ENCODE measurements at places on chromosomes 1 and 21.

GRCh38 chr1:177770096-177770495 is 199.8 kb downstream of the SEC16B start:
- DNase-seq, result no peak

- DNase-seq, result no peak
Measured at GRCh38 chr1:208156310-208156709, 87.9 kb downstream of the PLXNA2 start.

- DNase-seq, result no peak
Measured at GRCh38 chr1:29719253-29719652, 482.9 kb downstream of the PTPRU start.

GRCh38 chr1:157852476-157852875 is 10.9 kb upstream of the CD5L start:
- DNase-seq, result no peak

DNA sequence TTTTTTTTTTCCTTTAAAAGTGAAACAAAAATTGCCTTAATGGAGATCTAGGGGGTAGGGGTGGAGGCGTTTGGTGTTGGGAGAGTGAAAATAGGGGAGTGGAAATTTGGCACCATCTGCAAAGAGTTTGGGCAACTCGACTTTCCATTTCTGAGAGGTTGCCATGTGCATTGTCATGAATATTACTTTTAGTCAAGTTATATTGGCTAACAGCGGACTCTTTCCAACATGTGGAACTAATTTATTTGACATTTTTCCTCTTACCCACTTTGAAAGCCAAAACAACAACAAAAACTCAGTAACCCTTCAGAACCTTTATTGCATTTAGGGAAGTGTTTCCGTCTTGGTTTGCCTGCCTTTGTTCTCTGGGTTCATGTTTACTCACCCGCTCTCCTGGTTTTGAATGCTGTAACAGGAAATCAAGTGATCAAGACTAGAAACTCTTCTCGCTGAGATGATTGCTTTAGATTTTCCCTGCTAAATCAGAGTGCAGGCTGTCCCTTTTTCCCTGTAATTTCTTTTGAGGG is 70.4 kb downstream of the CACHD1 start:
- DNase-seq, result no peak

DNA sequence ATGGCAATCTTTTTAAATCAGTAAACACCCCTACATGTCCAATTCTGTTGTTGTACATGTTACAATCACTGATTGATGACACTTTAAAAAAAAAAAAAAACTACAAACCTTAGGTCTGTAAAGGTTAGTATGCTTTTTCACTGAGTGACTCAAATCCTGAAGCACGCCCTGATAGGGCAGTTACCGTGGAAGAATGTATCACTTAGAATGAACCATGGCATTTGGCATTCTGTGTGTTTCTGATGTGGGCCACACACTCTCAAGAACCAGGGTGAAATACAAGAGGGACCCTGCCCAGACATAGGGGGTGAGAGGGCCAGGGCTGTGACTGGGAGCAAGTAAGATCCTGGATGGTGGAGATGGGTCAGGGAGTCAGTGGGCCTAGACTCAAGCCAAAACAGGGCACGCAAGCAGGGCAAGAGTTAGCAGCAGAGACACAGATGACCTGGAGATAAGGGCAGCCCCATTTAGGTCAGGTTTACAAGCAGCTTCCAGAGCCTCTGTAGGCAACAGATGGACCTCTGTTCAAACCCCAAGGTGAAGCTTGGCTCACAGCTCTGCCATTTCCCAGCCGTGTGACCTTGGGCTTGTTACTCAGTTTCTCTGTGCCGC is 47.6 kb upstream of the DMRTB1 start:
- no peak for DNase-seq

- no peak for DNase-seq
Measured at GRCh38 chr1:111867868-111868440, 112.3 kb downstream of the DDX20 start.

DNA sequence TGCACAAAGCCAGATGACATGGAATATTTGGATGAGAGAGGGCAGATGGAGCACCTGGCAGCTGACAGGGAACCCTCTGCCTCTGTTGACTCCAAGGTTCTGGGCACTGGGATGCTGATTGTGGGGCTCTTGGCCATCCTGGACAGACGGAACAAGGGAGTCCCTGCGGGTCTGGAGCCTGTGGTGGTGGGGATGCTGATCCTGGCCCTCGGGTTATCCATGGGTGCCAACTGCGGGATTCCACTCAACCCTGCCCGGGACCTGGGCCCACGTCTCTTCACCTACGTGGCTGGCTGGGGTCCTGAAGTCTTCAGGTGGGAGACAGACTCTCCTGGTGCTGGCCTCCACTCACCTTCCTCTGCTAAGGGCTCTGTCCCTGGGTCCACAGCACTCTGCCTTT is 1.8 kb upstream of the ATP8B2 start:
- DNase-seq, result no peak

DNA sequence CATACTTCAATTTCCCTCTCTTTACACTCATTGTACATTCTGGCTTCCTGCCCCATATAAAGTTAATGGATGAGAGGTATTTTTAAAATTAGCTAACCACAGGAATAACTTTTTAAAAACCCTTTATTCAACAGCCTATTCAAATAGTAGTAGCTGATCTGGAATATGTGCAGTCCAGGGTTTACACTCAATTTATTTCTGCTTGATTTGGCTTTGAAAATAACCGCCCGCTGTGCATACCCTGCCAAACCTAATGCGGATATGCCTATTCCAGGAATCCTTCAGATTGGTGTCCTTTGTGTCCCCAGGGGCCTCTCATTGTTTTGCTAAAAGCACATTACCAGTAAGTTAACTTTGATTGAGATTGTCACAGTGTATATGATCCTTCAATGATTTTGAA is 1686.2 kb downstream of the PLA2G4A start:
- no peak for DNase-seq

DNA sequence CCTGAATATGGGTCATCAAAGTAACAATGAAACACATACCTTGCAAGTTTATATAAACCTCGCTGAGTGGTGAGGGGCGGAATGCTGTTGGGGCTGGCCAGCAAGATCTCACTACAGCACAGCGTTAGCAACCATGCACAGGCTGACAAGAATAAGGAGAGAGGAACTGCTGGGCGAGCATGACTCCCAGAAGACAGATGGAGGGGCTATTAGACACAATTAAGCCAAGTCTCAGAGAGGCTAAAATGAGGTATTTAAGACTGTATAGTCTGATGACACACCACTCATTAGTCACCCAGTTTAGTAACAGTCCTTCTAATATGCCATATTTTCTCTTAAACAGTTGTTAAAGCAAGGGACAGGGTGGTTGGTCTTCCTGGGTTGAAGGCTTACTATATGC is 340.2 kb upstream of the NR5A2 start:
- no peak for DNase-seq

GRCh38 chr1:20660847-20661206 is 342 bp downstream of the DDOST start:
- DNase-seq, result no peak

GRCh38 chr1:114150016-114150415 is 3.7 kb downstream of the SYT6 start:
- no peak for DNase-seq

DNA sequence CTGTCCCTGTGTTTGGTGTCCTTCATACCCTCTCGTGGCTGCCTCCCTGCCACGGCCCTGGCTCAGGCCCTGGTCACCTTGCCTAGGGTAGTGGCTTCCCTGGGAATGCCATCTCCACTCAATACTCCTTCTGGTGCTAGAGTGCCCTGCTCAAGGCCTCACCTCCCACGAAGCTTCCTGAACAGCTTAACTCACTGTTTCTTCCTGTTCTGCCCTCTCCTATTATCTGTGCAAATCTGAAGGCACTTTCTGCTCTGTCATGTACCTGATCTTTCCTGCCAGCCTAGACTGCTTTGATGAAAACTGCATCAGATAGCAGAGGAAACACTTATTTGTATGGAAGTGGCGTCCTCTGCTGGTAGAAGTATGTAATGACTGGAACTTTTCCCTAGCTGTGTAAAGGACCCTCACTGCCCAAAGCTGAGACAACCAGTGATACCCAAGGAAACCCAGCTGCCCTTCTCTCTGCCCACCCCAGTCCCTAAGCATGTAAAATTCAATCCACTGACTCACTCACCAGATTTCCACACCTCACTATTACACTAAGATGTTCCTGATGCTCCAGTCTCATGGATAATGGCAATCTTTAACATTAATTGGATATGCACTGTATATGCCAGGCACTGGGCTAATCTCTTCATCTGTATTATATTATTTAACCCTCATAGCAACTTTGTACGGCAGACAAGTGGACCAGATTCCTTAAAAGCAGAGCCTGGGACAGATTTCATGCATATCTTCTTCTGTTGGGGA is 36.2 kb upstream of the BTG2 start:
- DNase-seq, result no peak

- DNase-seq, result no peak
Measured at GRCh38 chr1:242731446-242731845, 206.9 kb upstream of the PLD5 start.

GRCh38 chr1:71964188-71964587 is 318.2 kb downstream of the NEGR1 start:
- DNase-seq, result no peak

DNA sequence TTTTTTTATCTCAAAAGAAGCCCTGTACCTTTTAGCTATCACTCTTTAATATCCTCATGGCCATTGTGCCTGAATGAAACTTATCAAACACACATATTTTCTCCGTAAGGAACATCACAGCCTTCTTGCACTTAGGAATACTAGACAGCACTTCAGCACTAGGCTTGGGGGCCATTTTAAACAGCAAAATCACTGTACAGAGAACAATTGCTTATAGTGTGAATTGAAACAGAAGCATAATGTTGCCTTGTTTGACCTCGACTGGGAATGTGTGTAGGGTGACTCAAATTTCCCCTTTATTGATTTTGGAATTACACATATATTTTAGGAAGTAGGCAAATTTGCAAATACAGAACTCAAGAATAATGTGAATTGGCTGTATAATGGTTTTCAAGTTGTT is 36.4 kb downstream of the KYAT3 start:
- DNase-seq, result no peak

- DNase-seq, result no peak
Measured at GRCh38 chr1:43883321-43883720, 50.3 kb upstream of the ARTN start.

- DNase-seq, result no peak
Measured at GRCh38 chr1:102074874-102075273, 78.1 kb upstream of the OLFM3 start.

- DNase-seq, result no peak
Measured at GRCh38 chr1:186605762-186606350, 74.4 kb downstream of the PTGS2 start.

DNA sequence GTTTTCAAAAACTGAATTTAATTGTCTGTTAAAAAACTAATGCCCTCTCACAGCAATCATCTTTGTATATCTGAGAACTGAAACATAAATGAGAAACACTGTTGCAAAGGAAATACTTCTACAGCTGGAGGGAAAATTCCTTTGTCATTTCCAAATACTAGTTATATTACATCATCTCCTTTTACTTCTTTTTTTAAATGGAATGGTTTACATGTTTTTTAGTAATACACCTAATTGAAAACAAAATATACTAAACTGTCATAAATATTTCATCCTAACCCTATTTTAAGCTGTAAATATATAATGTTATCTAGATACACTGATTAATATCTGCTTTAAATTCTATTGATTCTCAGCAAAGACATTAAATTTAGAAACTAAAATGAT is 19.1 kb downstream of the CDC42BPA start:
- no peak for DNase-seq

GRCh38 chr1:202200669-202201068 is 7.1 kb downstream of the LGR6 start:
- DNase-seq, result no peak

- no peak for DNase-seq
Measured at GRCh38 chr1:109112056-109112651, 1.8 kb upstream of the ELAPOR1 start.

GRCh38 chr1:152458384-152459185 is 44.5 kb upstream of the CRNN start:
- peak; percentile 41 for DNase-seq

GRCh38 chr1:160646180-160646579 is 664 bp downstream of the SLAMF1 start:
- no peak for DNase-seq

GRCh38 chr1:21518774-21519455 is 9.7 kb downstream of the ALPL start:
- no peak for DNase-seq

DNA sequence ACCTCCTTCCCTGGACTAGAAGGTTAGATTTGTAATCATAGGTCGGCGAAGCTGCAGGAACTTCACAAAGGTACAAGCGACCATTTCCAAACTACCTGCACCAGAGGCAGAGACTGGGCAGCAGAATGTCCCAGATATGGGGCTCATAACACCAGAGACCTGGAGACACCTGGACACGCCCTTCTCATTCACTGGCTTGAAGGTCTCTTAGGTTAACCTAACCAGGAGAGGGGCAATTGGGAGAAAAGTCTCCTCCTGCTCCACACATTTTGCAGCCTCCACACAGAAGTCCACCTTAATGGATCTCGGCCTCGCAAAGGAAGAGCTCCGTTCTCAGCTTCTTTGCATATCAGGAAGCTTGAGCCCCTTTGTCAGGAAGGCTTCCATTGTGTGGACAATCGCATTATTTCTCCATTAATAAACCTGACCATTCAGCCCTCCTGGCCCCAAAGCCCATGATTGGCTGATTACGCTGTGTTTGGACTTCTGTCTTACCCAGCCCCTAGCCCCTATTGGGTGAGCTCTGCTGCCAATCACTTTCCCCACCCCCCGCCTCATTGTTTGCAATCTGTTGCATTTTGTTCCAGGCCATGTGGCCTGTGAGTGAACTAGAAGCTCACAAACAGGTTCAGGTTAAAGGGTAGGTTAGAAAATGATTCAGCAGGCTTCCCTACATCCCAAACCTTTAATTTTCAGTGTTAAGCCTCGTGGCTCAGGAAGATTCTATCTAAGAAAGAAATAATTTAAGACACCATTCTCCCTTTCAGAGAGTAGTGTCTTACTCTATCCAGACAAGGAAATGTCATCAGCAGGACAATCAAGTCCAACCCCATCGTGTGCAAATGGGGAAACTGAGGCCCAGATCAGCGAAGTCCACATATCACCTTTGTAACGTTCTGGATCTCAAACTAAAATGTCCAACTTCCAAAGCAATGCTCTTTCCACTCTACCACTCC is 2.8 kb downstream of the MYCL start:
- peak; percentile 52 for DNase-seq

All from glomerular endothelial cell (primary cell).